ENCODE measurements at places on chromosomes 3 and 15.

GRCh38 chr3:128423525-128424147 lies 43.1 kb downstream of the DNAJB8 start:
- DNase-seq, result no peak

DNA sequence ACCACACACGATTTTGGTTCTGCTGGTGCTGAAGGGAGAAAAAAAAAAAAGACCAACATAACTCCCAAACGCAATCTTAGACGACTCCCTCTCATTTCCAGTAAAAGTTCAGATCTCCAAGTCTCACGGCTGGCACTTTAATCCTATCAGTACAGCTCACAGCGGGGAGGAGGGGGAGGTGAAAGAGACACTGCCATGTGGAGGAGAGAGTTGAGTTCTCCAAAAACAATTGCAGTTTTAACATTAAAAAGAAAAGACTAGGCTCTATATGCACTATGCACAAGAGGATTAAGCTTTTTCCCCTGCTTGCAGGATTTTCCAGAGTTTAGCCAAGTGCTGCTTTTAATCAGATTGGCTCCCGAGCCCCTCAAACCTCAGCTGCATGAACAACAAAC lies 16.8 kb downstream of the BMF start:
- DNase-seq, result no peak

DNA sequence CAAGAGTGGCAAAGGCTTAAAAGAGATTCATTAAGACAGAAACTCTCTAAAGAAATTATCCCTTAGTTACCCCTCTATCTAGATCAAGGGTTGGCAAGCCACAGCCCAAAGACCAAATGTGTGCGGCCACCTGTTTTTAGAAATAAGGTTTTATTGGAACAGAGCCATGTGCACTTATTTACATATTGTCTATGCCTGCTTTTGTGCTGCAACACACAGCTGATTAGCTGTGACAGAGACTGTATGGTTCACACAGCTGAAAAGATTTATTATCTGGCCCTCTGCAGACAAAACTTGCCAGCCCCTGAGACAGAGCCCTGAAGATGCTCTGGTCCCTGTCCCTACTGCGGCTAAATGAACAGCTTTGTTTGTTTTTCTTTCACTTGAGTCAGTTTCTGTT lies 88.1 kb downstream of the ADAMTS9 start:
- DNase-seq, result no peak

GRCh38 chr15:83971992-83972391 lies 263.6 kb upstream of the GOLGA6L4 start:
- no peak for DNase-seq

- DNase-seq, result no peak
Measured at GRCh38 chr3:194197981-194198695, 62.2 kb downstream of the HES1 start.

DNA sequence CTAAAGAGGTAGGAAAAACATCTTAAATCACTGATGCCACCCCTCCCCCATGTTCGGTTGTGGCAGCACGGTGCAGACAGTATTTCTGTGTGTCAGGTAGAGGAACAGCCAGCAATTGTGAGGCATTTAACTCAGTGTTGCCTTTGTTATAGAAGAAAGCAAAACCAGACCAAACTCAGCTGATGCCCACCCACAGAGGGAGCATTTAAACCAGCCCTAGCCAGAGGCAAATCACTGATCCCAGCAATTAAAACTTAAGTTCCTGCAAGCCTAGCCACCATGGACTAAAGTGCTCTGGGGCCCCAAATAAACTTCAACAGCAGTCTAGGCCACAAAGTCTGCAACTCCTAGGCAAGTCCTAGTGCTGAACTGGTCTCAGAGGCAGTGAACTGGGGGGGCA lies 94.5 kb downstream of the CFAP20DC start:
- no peak for DNase-seq

DNA sequence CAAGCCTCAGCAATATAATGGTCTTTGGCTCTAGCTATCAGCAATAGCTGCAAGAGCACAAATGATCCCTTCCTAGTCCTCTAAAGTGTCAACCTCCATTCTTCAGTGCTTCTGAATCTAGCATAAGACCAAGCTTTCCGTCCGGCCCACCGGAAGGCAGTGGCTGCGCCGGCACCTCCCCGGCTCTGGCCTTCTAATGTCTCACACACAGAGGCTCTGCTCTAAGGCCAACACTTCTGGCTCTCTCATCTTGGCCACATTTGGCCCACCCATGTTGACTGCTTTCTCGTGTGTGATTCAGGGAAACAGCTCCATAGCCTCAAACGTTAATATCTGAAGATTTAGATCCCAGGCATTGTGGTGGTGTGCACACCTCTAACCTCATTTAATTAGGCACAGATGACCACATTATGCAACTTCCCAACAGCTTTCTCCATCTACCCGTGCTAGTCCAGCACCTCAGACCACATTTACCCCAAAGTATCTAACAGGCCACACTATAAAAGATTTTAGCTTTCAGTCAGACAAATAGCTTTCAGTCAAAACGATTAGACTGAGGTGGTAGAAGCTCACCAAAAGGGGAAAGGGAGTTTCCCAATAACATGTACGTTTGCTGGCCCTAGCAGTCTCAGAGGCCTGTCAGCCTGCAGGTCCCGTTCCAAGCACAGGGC lies 19.3 kb downstream of the SLC51A start:
- no peak for DNase-seq

GRCh38 chr15:31262901-31263671 lies 63.5 kb upstream of the KLF13 start:
- no peak for DNase-seq

DNA sequence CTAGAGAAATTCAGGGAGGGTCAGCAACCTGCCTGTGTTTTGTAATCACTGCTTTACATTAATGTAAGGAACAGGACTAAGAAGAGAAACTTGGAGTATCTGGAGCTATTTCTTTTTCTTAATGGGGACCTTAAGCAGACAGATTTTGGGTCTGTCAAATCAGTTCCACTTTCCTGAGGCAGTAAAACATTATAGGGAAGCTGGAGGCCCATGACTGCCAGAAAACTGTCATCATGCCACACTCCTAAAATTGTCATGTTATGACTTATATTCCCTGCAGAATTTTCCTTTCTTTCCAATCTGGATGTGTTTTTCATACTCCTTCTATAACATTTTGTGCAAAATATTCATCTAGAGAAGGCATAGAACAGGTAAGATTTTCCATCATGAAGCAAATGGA lies 28.8 kb downstream of the DGKG start:
- DNase-seq, result no peak

DNA sequence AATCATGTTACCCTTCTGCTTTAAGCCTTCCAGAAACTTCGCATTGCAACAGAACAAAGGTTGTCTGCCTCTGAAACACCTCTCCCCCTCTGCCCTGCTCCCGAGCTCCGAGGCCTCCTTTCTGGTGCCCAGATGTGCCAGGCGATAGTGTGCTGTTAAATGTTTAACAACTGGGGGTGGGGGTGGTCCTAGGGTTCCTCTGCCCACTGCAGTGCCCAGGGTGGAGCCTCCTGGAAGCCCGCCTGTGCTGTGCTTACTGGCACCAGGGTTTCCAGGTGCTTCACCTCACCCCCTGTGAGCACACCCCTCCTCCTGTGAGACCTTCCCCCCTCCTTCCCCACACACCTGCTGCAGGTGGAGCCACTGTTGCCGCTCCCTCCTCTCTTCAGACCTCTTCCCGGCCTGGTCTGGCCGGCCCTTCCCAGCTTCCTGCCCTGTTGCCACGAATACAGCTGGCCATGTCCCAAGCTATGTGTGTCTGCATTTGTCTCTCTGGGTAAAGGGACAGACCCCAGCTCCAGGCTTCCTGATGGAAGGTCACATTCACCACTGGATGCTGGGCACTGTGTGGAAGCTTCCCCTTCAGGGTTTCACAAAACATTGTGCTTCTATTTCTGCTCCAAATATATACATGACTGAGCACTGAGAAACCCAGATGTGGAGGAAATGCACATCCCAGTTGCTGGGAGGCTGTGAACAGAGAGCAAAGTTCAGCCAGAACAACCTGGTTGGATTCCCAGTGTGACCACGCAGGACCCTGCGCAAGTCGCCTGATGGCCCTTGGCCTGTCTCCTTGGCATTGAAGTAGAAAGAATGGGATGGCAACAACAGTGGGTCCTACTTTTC lies 37.2 kb downstream of the MGLL start:
- no peak for DNase-seq
